ENCODE measurements at places on chromosomes 4 and X.
A peak's percentile ranks its signal among the peaks of the same experiment; 100 is the strongest.

GRCh38 chr4:114472269-114473032 lies 126.2 kb upstream of the UGT8 start:
- DNase-seq, result no peak

DNA sequence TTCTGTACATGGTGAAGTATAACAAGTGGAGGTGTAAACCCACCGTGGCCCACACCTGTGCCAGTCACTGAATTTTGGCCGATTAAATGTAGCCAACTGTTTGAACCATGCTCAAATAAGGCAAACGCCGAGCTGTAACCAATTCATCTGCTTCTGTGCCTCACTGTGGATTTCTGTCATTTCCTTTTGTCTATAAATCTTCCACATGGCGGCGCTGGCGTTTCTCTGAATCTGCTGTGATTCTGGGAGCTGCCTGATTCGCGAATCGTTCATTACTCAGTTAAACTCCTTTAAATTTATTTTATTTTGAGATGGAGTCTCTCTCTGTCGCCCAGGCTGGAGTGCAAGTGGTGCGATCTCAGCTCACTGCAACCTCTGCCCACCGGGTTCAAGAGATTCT lies 19.2 kb downstream of the SUPT20HL2 start:
- DNase-seq, result no peak

DNA sequence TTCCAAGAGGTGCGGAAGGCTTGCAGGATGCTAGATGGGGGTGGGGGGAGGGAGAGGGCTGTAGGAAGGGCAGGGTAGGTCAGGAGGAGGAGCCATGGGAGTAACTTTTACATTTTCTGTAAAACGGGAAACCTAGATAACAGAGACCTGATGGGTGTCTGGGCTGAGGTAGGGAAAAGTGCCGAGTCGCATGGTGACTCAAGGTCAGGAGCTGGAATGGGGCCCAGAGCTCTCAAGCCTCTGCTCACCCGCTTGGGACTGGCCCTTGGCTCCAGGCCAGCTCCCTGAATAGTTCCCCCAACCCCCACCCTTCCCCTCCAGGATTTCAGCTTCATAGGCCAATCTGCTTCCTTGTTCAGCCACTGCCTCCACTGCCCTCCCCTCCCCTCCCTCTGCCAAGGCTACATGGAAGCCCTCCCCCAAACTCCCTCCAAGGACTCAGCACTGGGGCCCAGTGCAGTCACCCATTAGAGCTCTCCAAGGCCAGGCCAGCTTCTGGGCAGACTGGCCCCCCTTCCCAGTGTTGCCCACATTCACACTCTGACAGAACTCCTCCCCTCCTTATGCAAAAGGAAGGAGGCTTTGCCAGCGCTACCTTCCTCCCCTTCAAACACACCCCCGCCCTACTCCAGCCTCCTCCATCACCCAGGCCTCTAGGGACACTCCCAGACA lies 43.6 kb downstream of the TSC22D3 start:
- DNase-seq, result peak; percentile 17

DNA sequence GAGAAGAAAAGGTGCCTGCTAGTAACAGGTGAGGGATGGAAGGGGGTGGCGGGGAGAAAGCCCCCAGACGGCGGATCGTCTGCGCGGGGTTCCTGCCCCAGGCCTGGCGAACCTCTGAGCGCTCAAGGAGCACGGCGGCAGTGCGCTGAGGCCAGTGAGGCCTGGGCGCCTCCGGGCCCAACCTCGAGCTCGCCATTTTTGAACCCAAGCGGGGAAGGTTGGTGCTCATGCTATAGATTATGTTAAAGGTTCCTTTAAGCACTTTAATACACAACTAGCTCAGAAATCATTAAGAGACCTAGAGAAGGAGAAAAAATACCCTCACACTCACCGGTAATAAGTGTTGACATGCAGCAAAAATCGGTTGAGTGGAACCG lies 7.9 kb downstream of the PITX2 start:
- DNase-seq, result peak; percentile 78

DNA sequence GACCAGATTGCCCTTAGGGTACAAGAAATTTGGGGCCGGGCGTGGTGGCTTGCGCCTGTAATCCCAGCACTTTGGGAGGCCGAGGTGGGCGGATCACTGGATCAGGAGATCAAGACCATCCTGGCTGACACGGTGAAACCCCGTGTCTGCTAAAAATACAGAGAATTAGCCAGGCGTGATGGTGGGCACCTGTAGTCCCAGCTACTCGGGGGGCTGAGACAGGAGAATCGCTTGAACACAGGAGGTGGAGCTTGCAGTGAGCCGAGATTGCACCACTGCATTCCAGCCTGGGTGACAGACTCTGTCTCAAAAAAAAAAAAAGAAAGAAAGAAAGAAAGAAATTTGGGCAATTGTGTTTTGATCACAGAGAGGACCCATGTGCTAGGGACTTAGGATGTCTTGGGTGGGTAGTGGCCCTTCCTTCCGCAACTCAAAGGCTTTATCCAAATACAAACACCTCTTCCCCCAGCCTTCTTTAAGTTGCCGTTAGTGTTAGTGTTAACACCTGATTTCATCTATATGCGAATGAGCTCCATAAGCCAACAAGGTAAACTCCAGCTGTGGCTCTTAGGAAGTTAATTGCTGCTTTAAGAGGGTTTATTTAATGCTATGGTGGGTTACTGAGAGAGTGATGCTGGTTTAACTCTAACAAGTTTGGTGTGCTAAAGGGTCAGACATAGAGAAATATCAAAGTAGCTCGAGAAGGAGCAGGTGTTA lies 8.6 kb upstream of the CCDC110 start:
- DNase-seq, result no peak

DNA sequence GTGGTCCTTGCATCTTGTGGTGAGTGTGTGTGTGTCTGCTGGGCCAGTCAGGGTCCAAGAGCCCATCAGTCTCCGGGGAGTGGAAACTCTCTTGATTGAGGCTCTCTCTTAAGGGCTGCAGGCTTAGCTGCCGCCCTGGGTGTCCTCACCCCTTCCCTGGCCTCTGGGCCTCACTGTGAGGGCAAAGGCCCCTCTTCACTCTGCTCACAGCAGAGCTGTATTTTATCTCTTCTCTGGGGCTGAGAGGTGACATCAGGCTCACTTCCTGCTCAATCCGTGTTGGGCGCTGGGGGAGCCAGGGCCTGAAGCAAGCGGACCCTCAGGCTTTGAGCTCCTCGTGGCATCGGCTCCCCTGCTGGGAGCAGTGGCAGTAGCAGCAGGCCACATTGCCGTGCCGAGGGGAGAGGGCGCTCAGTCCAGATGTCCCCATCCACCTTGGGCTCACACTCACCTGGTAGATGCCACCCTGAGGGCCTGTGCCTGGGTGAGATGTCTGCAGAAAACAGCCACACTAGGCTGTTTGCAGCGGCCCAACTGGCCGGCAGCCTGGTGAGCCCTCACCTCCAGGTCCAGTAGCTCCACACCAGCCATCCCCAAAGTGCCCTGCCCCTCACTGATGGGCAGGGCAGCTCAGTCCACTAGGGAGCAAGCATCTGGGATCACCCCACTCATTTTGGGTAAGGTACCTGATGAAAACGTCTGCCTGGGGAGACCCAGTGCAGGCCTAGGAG lies 24.7 kb upstream of the PRPS1 start:
- no peak for DNase-seq

- peak; percentile 78 for DNase-seq
These were observed at the start of gene SHROOM3 for GRCh38 chr4:76434901-76435527. Gene SHROOM3 (plus strand): TSS chr4:76435229. CDS start chr4:76436053, 824 bp downstream.

DNA sequence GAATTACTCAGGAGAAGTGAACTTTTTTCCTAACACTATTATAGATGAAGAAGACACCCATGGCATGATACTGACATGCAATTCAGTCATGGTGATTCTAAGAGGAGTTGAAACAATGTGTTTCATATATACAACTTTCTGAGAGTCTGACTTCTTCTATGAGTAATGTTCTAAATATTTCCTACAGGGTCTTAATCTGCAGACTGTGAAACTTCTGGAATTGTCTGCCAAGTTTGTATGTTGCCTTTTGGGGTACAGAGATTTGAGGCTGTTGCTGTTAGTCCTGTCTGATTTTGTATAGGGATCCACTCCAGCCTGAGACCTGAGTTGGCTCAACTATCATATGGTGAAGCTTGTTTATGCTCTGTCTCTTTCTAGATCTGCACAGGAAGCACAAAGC lies 160.6 kb upstream of the GATB start:
- DNase-seq, result no peak

DNA sequence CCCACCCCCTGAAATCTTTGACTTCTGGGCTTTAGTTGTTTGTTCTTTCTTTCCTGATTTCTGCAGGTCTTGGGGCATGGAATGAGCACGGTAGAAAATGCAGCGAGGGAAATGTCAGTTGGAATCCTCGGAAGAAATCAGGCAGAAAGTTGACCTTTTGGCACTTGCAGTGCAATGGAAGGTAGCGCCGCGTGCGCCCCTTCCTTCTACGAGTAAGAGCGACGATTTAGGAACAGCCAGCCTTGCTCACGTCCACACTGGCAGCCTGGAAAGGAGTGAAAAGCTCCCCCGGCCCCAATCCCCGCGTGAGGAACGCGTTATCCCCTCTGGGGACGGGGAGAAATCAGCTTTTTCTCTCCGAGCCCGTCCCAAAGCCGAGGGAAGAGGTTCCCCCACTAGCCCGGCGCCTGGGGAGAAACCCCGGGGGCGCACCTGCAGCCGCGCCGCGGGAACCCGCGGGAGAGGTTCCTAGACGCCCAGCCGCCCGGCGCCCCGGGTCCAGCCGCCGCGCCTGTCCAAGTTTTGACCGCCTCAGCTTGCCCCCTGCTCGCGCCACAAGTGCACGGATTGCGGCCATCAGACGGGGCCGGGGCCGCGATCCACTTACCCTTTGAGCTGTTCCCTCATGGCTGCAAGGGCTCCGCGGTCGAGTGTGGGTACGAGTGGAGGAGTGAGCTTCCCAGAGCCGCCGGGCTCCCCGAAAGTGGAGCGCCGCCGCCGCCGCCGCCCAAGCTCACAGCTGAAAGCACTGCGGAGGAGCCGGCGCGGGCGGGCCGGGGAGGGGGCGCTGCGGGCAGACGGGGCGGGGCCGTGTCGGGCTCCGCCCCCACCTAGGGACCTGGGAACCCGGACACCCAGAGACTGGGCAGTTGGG lies 194.6 kb upstream of the FTHL17 start:
- DNase-seq, result peak; percentile 71

GRCh38 chr4:81304871-81305270 lies 89.8 kb upstream of the PRKG2 start:
- no peak for DNase-seq

DNA sequence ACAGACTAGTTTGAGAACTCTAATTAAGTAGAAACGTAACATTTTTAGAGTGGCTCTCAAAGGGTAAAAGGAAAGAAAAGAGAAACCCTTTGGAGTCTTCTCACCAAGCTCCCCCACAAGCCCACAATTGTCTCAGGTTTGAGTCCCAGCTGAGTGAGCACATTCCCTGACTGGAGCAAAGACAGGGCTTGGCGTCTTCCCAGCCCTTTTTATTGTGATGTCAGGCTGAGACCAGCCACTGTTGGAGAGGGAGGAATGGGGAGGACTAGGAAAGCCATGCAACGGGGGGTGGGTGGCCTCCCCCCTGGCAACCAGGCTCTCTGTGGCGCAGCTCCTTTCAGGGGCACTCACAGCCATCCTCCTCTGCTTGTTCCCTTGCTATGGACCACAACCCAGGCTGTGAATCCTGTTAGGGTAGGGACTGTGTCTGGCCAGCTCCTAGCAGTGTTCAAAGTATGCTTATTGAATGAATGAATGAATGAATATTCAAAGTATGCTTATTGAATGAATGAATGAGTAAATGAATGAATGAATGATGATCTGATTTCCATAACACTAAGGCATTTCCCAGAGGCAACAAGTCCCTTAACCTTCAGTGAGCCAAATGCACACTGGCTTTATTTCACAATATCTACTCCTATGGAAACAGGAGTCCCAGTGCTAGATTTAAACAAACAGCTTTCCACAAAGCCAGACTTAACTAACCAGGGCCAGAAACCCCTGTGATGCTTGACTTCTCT lies 413.3 kb downstream of the MID1IP1 start:
- no peak for DNase-seq

DNA sequence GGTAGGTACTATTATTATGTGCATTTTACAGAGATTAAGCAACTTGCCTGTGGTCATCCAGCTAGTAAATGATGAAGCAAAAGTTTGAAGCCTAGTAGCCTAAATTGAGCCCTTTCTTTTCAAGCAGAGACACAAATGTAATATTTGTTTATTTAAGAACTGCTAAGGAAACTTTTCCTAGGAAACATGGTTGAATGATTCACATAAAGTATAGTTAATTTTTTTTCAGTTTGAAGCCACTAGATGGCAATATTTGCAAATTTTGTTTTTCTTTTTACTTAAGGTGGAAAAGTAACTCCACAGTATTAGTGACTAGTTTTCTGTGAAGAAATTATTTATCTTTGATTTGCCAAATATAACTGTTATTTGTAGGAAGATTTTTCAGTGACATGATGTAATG lies 52.8 kb upstream of the ANKRD17 start:
- no peak for DNase-seq

- no peak for DNase-seq
These were observed 85.4 kb upstream of the GBA3 start for GRCh38 chr4:22607382-22607781.

DNA sequence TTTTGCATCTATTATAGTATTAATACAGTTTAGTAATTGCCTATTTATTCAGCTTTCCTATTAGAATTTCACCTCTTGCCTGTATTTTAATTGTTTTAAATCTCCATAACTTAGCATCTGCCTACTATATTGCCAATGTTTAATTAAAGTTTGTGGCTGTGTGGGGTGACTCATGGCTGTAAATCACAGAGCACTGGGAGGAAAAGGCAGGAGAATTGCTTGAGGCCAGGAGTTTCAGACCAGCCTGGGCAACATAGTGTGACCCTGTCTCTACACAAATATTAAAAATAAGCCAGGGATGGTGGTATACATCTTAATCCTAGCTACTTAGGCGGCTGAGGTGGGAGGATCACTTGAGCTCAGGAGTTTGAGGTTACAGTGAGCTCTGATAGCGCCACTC lies 14.5 kb upstream of the CCSER1 start:
- DNase-seq, result no peak

GRCh38 chr4:101348995-101349800 lies 1.9 kb upstream of the PPP3CA start:
- no peak for DNase-seq

GRCh38 chrX:71661919-71662318 lies 5.4 kb upstream of the LOC101059915 start:
- no peak for DNase-seq

- no peak for DNase-seq
These were observed 37.7 kb upstream of the TASL start for GRCh38 chrX:30615229-30615628.

GRCh38 chr4:143384381-143384994 lies 47.8 kb downstream of the GAB1 start:
- DNase-seq, result no peak

GRCh38 chr4:109072595-109072994 lies 229.9 kb downstream of the COL25A1 start:
- DNase-seq, result no peak
